ENCODE measurements at places on chromosomes 1 and 21.

DNA sequence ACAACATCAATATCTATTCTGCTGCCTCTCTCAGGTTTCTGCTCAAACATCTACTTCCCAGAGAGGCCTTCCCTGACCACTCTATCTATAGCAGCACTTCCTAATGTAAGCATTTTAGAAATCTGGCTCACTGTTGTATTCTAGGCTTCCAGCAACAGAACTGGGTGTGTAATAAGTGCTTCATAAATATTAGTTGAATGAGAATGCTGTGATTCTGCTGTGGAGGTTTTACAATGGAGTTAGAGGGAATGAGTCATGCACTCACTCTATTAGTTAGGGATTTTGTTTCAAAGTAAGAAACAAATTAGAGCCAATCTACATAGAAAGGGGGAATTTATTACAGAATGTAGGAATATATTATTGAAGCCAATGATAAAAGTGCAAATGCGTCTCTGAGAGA is 38.6 kb upstream of the SLC35F3 start:
- DNase-seq, result no peak

DNA sequence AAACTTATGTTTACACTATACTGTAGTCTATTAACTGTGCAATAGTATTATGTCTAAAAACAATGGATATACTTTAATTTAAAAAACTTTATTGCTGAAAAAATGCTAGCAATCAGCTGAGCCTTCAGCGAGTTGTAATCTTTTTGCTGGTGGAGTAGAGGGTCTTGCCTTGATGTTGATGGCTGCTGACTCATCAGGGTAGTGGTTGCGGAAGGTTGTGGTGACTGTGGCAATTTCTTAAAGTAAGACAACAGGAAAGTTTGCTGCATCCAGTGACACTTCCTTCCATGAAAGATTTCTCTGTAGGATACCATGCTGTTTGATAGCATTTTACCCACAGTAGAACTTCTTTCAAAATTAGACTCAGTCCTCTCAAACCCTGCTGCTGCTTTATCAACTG is 234.7 kb upstream of the CSF3R start:
- DNase-seq, result no peak

DNA sequence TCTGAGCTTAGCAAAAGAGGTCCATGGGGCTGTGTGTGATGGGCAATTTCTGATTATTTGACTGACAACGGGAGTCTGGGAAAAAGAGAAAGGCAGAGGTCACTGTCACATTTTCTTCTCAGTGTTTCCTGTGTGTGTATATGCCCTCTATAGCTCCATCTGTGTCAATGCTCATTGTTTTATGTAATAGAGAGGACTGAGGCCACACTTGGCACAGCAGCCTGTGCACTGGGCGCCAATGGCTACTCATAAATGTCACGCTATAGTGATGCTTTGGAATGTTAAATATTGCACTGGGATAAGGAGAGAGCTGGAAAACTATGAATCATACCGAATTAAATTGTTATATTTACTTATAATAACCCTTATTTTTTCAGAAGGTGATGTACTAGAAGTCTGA is 365.4 kb downstream of the NEGR1 start:
- no peak for DNase-seq

DNA sequence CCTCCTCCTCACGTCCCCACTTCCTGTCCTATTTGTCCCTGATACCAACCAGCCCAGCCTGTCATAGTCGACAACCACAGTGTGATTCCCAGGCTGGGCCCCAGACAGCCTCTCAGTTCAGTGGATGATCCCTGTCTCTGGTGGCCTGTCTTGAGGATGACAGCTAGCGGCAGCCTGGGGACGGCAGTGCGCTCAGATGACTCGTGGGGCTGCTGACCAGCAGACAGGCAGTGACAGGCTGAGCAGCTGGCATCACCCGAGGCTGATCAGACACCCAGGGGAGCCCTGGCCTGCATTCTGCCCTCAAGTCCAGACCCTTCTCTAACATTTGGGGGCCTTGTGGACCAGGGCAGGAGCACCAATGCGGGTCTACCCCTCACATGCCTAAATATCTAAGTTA is 21.0 kb downstream of the NKAIN1 start:
- DNase-seq, result no peak

Measured in stimulated activated CD8-positive, alpha-beta memory T cell treated with anti-CD3 and anti-CD28 coated beads, Interleukin-15, amount 100 ng/mL, for 4 hours (primary cell).